ENCODE measurements at places on chromosomes 16 and 17.

DNA sequence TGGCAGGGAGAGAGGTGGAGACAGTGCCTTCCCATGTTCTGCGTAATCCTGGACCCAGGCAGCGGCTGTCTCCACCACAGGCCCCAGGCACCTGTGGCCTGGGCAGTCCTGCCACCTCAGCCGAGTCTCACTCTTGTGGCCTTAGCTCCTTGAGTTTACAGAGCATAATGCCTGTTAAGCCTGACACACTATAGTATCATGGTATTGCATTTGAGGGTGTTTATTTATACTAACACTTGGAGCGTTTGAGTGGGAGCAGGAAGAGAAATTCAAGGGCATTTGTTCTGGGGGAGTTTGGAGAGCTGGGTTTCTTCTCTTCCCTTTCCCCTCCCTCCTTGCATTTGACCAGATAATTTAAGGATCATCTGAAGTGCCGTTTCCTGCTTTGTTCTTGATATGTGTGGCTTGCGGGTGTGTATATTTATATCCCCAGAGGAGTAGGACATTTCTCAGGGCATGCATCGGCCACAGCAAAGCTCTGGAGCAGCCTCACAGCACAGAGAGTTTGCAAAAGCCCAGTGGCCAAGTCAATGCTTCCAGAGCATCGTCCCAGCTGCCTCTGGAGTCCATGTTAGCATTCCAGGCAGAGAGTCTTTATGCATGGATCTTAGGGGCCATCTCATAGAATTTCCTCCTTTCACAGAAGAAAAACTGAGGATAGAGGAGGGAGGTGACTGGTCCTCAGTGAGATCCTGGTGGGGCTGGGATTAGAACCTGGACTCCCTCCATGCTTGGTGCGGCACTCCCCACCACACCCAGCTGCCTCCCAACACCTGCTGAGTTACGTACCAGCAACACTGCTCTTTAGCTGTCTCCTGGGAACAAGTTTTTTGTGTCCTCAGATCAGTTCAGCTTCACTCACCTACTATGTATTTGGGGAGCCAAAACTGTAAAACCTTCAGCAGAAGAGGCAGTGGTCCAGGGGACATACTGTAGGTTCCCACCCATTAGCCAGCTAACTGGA lies 222.8 kb downstream of the CCDC182 start:
- no peak for DNase-seq

GRCh38 chr17:6070430-6070912 lies 292 bp downstream of the WSCD1 start:
- DNase-seq: no peak

- no peak for DNase-seq
These were observed 101.9 kb downstream of the KCNJ2 start for GRCh38 chr17:70271200-70271599.

GRCh38 chr17:30716461-30717290 lies 107.8 kb downstream of the CRLF3 start:
- DNase-seq: peak; percentile 48

DNA sequence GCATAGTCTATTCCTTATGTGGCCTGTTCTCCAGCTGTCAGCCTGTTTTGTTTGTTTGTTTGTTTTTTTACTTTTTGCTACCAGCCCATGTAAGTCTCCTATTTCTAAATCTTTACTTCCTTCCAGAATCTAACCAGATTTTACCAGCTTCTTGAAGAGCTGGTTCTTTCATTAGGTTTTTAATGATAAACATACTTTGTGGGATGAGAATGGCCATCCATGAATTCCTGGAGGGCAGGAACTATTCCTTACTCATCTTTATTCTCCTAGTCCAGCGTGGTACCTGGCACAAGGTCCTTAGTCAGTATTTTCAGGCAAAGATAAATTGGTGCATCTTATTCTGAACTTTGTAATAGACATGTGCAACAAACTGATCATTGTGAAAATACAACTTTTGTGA lies 17.3 kb downstream of the RSPRY1 start:
- DNase-seq: no peak

DNA sequence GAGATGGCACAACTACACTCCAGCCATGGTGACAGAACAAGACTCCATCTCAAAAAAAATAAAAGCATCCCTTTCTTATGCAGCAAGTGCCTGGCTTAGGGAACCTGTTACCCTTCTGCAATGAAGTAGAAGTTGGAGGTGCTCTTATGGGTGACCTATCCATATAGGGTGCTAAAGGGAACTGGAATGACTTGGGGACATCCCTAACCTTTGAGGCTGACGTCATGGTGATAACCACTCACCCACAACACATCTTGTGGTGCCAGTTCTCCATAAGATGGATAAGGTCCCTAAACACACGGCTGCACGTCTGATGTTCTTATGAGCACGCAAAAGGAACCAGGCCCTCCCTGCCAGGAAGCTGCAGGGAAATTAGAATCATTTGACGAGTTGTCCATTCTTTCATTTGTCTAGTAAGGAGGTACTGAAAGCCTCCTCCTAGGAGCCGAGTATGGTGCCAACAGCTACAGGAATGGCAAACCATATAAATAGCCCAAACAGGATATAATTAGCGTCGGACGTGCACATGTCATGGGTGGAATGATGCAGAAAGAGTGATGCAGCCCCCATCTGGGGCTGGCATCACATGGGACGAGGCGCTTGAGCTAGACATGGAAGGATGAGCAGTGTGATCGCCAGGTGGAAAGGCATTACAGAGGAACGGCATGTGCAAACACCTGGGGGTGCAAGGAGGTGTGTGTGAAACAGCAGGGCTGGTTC lies 52.5 kb downstream of the ARHGAP27 start:
- no peak for DNase-seq

DNA sequence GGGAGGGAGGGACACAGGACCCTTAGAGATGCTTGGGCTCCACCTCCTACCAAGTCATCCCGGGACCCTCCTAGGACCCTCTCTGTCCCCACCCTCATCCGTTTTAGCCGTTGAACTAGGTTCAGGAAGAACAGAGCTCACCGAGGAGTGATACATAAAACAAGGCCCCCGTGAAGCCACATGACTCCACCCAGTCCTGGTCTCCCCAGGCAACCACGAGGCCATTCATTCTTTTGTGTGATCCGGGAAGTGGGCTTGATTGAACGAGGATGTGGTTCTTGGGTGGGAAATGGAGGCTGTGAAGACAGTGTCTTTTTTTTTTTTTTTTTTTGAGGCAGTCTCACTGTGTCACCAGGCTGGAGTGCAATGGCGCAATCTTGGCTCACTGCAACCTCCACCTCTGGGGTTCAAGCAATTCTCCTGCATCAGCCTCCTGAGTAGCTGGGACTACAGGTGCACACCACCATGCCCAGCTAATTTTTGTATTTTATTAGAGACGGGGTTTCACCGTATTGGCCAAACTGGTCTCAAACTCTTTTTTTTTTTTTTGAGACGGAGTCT lies 14.8 kb downstream of the TRARG1 start:
- no peak for DNase-seq

DNA sequence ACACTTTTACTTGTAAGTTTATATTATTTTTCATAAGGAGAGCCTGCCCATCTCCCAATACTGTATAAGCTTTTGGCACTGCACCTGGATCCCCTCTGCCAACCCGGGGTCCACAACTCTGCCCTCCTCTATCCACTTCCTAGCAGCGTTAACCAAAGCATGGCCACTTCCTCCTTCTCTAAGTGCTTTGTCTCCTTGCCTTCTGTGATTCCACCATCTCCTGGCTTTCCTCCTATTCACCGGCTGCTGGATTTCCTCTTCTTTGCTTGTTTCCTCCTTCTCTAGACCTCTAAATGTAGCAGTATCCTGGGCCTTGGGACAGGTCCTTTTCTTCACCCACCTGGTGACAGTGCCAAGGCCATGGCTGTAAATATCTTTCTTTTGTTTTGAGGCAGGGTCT lies 20.0 kb upstream of the WFIKKN2 start:
- DNase-seq: no peak

- no peak for DNase-seq
These were observed 5.8 kb downstream of the SLC5A2 start for GRCh38 chr16:31488468-31489297.

GRCh38 chr17:79029327-79030009 lies 5.5 kb downstream of the C1QTNF1 start:
- no peak for DNase-seq

- no peak for DNase-seq
These were observed 47.8 kb downstream of the MEOX1 start for GRCh38 chr17:43613917-43614316.

DNA sequence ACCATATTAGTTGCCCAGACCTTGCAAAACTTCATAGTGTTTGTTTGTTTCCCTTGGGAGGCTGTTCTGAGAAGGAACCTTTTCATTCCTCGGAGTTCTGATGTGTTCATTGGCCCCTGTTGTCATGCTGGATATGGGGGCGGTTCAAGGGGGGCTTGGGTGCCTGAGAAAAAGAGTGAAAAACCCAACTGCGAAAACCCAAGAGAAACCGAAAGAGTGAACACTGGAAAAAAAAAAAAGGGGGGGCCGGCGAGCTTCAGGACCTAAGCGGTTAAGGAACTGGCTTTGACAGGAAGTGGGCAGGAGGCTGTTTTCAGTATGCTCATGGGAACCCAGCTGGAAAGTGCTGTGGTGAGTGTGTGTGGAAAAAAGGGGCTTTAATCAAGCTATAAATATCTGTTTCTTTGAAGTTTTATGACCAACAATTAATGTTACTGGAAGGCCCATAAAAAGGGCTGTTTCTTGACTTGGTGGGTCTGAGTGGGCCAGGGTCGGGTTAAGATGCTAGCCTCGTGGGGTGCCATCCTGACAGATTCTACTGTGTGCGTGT lies 510.7 kb downstream of the MAF start:
- no peak for DNase-seq

GRCh38 chr16:26988186-26988585 lies 78.5 kb upstream of the C16orf82 start:
- DNase-seq: no peak

GRCh38 chr16:3759736-3760135 lies 42.4 kb upstream of the TRAP1 start:
- DNase-seq: no peak

DNA sequence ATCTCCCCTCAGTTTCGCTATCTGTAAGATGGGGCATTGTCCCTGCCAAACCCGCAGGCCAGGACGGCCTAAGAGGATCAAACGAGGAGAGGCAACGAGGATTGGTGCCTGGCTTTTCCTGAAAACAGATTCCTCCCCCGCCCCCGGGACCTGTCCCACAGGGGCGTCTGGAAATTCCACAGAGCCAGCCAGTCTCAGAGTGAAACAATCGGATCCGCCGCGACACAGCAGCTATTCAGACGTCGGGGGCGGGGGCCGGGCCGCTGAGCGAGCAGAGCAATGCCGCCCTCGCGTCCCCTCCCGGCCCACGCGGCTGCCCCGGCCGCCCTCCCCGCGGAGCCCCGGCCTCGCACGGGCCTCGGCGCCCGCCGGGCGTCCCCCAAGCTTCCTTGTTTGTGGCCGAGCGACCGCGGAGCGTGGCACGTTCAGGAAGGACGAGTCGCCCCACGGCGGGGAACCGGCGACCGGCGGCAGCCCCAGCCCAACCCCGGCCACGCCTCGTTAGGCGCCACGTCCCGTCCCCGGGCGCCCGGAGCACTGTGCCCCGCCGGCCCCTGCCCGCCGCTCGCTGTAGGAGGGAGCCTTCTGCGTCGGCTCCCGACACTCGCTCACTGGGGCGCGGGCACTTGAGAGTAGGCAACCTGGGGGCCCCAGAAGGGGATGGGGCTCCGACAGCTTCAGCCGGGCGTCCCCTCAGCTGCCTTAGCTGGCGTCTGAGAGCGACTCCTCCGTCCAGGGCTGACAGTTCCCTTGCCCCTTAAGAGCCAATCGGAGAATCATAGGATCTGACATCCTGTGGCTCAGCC lies 29.6 kb upstream of the PHOSPHO1 start:
- no peak for DNase-seq

GRCh38 chr16:54094641-54095040 lies 191.9 kb downstream of the IRX3 start:
- DNase-seq: no peak

DNA sequence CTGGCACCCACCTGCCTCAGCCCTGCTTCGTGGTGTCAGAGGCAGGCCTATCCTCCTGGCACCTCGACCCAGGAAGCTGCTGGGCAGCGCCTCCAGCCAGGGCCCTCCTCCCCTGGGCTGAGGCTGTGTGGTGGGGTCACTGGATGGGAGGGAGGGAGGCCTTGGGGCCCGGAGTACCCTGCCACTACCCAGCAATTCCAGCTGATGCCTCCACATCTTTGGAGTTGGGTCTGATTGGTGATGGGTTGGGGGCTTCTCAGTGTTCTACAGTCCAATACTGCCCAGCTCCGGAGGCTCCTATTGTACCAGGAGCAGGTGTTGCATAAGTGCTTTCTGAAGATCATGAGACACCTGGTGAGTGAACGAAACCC lies 48.0 kb downstream of the USP22 start:
- DNase-seq: no peak

GRCh38 chr17:66983414-66984021 lies 19.0 kb downstream of the CACNG4 start:
- no peak for DNase-seq

GRCh38 chr16:86772671-86773353 lies 194.5 kb downstream of the FOXL1 start:
- no peak for DNase-seq

- DNase-seq: no peak
These were observed 857 bp downstream of the TMC8 start for GRCh38 chr17:78131172-78132083.

GRCh38 chr17:75810216-75810615 lies 25.6 kb downstream of the UNK start:
- DNase-seq: no peak

- no peak for DNase-seq
These were observed 513.6 kb upstream of the CDH8 start for GRCh38 chr16:62549875-62550274.

- no peak for DNase-seq
These were observed 568 bp upstream of the CCDC154 start for GRCh38 chr16:1444730-1445517.

GRCh38 chr16:17510567-17510966 lies 39.8 kb upstream of the XYLT1 start:
- DNase-seq: no peak

- no peak for DNase-seq
These were observed 113.3 kb downstream of the ZNF423 start for GRCh38 chr16:49742428-49743202.

DNA sequence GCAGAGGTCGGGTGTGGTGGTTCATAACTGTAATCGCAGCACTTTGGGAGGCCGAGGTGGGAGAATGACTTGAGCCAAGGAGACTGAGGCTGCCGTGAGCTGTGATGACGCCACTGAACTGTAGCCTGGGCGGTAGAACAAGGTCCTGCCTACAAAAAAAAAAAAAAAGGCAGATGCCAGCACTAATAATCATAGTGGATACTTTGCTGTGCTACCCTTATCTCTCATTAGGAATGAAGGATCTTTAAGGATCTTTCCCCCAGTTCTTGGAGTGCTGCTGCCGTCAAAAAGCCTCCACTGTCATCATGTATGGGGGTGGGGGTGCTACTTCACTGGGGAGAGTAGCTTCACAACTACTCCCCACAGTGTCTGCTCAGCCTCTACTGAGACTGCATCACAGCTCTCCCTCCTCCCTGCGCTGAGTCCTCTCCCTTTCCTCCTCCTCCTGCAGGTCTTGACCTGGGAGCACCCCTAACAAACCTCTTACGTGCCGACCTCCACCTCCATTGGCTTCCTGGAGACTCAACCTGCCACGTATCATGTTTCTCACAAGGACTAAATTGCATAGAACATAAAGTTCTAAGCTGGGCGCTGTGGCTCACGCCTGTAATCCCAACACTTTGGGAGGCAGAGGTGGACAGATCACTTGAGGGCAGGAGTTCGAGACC lies 24.4 kb upstream of the ST6GALNAC1 start:
- no peak for DNase-seq

Data from NCI-H446 (cell line).